ENCODE measurements at places on chromosomes 6 and 20.
A peak's percentile ranks its signal among the peaks of the same experiment; 100 is the strongest.

GRCh38 chr6:42627674-42628073, 63.8 kb downstream of the UBR2 start:
- DNase-seq, result no peak

- DNase-seq, result no peak
Observed at GRCh38 chr6:44529146-44529905, 141.8 kb downstream of the CDC5L start.

DNA sequence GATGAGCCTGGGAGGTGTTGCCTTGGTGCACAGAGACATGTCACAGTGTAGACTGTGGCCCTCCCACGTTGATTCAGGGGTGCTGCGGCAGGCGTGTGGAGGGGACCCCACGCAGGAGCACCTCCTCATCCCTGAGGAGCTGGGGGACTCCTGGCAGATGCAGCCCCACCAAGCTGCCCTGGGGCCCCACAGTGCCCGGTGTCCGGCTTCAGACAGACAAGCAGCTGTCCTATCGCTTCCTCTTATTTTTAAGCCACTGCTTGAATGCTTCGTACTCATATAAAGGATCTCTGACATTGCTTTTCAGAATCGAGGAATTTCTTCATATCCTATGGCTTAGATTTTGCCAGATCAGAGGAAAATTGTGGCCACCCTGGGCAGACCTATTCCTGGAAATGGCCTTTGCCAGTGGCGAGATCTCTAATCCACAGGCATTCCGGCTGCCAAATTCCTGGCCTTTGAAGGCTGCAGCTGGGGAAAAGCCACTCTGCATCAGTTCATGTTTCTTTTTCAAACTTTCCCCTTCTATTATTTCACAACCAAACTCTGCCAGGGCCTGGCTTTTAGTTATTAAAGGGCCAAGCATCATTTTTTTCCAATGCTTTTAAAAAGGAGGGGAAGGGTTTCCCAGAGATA, 337.0 kb downstream of the THBS2 start:
- DNase-seq, result no peak

GRCh38 chr6:15077006-15077405, 168.9 kb upstream of the JARID2 start:
- DNase-seq, result peak; percentile 61

DNA sequence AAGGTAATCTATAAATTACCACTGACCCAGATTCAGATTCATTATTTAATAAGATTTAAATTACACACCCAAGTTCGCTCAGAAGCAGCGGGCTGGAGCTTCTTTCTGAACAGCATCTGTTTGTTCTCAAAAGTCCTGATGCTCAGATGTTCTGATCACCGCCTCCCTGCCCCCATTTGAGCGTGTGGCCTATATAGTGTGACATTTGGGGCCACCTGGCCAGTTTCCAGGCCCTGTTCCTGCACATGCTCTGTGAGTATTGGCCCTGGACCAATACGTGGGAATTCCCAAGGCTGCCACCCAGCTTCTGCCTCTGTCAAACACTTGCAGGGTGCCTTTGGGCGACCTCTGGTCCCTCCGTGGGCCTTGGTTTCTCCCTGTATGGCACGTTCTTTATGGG, 228.8 kb downstream of the TFAP2C start:
- no peak for DNase-seq

DNA sequence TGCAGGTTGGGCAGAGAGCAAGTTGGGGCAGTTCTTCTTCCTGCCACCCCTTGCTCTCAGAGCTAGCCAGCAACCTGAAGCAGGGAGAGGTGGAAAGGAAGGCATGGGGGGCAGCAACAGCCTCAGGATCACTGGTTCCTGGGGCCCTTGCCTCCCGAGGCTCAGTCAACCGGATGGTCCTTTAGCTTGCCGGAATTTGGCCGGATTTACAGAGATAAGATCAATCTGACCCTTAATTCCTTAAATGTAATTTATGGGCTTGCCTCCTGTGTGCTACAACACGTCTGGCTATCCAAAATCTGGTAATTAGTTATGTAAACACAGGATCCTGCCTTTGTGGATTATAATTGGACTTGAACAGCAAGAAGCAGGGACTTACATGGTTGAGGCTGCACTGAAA, 19.5 kb upstream of the TCP11 start:
- DNase-seq, result no peak

DNA sequence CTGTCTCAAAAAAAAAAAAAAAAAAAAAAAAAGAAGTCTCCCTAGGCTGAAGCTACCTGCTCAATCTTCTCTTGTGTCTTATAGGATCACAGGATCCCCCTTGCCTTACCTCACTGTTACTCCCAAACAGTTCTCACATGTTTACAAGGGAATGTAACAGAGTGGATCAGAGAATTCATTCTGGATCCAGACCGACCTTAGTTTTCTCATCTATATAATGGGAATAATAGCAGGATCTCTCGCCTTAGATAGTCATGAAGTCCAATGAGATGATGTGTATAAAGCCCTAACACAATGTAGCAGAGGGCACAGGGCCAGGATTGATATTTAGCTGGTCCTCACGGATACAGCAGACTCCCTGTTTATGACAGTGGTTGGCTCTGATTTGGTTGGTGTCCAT, 2.3 kb upstream of the FAM110A start:
- no peak for DNase-seq

GRCh38 chr6:5557506-5557905, 296.2 kb downstream of the FARS2 start:
- DNase-seq, result no peak

GRCh38 chr6:142841915-142842314, 103.1 kb downstream of the HIVEP2 start:
- DNase-seq, result no peak

GRCh38 chr6:48136856-48137255, 25.9 kb upstream of the PTCHD4 start:
- DNase-seq, result no peak

GRCh38 chr6:7692453-7692784, 33.5 kb upstream of the BMP6 start:
- no peak for DNase-seq

DNA sequence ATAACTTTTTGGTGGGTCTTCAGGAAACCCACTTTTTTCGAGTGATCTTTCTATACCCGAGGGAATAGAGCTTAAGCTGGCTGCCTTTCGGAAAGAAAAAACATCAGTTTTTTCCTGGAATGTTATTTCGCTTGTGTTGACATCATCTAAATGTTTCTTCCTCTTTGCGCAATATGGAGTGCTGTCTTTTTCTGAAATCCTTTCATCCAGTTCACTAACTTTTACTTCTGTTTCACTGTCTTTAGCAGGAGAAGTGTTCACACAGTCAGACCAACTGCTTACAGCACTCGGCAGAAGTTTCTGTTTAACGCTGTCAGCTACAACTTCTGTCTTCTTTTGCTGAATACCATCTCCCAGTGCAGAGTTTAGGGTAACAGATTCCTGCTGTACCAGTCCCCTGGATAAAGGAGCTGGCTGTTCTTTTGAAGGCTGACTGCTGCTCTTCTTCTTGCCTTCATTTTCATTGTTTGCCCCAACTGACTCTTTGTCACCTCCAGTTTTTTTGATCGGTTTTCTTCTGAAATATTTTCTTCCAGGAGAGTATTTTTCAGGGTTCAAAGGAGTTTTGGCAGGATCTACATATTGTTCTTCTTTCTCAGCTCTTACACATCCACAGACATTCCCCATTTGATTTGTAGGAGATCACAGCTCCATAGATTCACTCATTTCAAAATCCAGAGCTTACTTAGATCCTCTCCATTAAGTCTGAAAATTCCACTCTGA, 50.0 kb upstream of the DST start:
- peak; percentile 34 for DNase-seq

DNA sequence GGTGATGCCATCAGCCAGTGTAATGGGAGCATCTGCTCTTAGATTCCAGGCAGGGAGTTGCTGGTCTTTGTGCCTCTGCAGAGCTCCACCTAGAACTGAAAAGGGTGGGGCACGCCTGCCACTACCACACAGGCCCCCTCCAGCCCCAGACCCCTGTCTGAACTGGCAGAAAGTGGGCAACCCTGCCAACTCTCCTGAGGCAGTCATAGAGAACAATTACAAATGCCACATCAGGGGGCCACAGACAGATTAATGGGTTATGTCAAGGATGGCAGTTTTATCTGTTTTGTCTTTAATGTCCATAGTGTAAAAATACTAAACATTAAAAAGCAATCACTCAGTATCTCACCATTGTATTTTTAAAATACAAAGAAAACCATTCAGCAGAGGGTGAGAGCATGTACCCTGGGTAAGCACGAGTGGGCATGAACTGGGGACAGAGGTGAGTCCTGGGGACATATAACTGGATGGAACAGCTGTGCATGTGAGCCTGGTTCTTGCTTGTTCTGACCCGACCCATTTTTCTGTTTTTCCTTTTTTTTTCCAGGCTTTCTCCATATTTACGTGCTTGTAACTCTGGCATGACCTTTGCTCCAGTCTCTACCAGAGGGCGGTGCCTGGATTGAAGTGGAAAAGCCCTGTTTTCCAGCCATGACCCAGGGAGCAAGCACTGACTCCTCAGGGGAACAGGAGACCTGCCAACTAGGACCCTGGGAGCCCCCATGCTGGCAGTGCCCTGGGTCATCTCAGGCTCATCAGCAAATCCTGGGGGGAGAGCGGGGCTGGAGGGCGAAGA, 8.2 kb downstream of the TRAF3IP2 start:
- DNase-seq, result no peak

- DNase-seq, result peak; percentile 2
Observed at GRCh38 chr6:105458551-105458950, 55.7 kb upstream of the PREP start.

DNA sequence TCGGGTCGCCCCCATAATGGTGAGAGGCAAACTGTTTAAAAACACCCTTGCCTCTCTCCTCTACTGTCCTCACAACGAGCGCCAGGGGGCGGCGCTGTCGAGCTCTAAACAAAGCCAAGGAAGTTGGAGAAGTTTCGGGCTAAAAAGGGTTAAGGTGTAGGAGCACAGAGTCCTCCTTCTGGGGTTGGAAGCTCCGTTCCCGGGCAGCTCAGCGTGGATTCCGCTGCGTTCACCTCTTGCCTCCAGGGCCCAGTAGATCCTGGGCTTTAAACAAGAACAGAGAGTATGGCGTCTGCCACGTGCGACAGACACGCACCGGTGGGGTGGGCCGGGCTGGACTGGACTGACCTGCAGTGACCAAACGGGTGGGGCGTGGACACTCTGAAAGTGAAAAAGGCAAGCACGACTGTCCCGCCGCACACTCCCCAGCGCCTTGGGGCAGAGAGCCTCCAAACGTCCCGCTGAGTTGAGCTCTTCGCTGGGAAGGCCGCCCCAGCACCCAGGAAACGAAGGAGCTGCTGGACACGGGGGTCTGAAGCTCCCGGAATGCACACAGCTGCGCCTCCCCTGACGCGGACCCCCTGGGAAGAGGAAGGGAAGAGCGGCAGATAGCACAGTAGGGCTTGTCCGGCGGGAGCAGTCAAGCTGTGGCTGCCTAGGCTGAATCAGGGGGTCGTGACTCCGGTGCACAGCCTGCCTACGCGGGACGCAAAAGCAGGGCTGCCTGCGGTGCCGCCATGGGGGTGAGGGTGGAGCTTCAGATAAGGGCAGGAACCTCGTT, 1.6 kb upstream of the THBD start:
- DNase-seq, result peak; percentile 93

GRCh38 chr6:13194852-13195251, 133.5 kb downstream of the TBC1D7 start:
- peak; percentile 62 for DNase-seq

DNA sequence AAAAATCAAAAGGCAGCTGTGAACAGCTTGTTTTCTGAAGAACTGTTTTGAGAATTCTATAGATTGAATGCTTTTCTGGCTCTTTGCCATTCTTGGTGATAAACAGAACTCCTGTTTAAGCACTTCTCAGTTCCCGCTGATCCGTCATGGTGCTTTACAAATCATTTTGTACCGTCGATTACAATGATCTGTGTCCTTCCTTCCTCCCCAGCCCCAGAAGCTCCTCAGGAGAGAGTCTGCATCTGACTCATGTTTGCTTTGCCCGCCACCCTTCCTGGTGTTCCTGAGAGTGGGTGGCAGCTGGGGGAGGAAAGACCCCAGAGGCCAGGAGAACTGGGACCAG, 538.6 kb upstream of the MARCKS start:
- DNase-seq, result peak; percentile 13

DNA sequence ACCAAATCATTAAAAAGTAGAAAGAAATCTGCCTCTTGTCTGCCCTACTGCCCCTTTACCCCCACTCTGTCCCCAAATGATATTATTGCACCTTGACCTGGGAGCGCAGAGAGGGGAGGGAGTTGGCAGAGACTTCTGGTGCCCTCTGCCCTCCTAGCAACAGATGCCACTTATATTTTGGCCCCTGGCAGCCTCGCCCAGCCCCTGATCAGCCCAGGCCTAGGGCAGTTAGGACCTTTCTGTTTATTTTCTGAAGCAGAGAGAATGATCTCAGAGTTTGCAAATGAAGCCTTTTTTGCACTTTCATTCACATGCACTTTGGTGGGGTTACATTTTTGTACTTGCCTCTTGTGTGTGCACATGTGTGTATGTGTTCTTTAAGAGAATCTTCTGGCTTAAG, 8.4 kb upstream of the SGK2 start:
- no peak for DNase-seq

- no peak for DNase-seq
Observed at GRCh38 chr6:145875496-145876211, 61.1 kb upstream of the FBXO30 start.

DNA sequence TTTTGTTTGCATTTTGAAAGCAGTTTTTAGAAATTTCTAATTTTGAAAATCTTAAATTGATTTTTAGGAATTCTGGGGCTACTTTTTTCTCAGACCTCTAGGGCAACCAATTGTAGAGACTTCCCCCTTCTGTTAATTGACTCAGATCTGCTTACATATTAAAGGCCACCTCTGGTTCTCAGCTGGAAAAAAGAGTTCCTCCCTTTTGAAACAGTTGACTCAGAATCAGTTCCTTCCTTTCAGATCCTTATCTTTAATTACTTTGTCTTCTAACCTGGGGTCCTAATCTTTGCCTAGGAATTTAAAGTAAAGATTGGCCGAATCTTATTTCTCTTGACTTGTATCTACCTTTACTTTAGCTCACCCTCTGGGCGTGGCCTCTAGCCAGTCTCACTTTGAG, 146.8 kb downstream of the LAMA2 start:
- no peak for DNase-seq

- peak; percentile 68 for DNase-seq
Observed at GRCh38 chr6:106527117-106527516, 102.2 kb downstream of the RTN4IP1 start.

DNA sequence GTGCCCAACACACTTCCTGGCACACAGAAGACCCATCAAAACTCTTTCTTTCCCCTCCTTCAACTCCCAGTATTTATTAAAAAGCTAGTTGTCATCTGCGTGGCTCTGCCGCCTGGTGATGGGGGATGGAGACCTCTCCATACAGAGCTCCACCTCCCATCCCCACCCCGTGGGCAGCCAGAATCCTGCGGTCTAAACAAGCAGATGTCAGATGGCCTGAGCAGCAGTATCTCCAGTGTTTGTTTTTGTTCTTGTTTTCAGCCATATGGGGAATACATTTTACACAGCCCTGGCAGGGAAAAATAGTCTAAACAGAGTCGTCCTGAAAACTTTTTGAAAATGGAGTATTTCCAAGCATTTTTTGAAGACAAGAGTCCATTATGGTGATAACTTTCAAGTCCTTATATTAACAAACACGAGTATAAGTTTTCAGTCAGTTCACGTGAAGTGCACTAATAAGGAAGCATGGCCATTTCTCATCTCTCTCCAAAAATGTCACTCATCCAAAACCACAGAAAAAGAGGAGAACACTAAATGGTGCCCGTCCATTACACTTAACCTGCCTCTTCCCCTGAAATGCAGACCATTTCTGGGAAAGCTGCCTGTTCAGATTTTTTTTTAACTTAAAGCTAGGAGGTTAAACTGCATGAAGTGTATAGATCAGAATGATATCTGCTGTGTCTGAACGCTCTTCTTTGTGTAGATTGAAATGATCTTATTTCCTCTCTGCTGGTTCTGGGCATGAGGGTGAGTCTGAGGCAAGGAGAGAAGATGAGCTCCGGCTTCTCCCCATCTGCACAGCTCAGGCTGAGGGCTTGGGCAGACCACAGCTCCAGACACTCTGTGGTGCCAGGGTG, 91.0 kb downstream of the TCP11 start:
- DNase-seq, result no peak

Measured in epithelial cell of esophagus (primary cell).